Hematopoietic multipotent progenitor cell (in vitro differentiated cells): ENCODE measurements at places on chromosomes 5 and 9. TPM values are rescaled to one million over a fixed set of nuclear protein-coding genes. Genes with fewer than 3 reads are reported as not detected.

The ADAMTS13 gene
- total RNA-seq = 1.6 TPM

The GNA14 gene
- total RNA-seq = under 0.01 TPM

The DND1 gene
- 0.54 TPM for total RNA-seq

The ACOT12 gene
- total RNA-seq = under 0.01 TPM

The TMEM38B gene
- total RNA-seq = 18.3 TPM

The BAG1 gene
- 34.7 TPM for total RNA-seq

The C7 gene
- total RNA-seq = not detected

The FAM163B gene
- under 0.01 TPM for total RNA-seq

DNA sequence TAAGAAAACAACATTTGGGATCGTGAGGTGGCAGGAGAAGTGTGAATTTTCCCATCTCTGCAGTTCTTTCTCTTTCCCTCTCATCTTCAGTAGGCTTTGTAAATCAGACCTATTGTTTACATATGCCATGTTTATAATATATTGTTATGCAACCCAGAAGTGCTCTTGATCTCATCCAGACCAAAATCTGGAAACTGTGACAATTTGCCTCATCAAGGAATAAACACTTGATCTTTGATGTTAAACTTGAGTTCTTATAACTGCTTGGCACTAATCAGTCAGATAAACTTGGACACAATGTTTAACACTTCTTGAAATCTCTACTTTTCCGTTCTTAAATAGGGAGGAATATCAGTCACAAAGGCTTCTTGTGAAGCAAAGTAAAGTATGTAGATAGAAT is 384.7 kb downstream of the DMRT2 start:
- DNase-seq = no peak

GRCh38 chr5:39256477-39257235 is 37.3 kb upstream of the FYB1 start:
- peak; percentile 88 for DNase-seq

GRCh38 chr5:43648499-43649124 is 45.6 kb downstream of the NNT start:
- no peak for DNase-seq

GRCh38 chr5:103119070-103119764 is 721 bp downstream of the GIN1 start:
- DNase-seq = peak; percentile 51

DNA sequence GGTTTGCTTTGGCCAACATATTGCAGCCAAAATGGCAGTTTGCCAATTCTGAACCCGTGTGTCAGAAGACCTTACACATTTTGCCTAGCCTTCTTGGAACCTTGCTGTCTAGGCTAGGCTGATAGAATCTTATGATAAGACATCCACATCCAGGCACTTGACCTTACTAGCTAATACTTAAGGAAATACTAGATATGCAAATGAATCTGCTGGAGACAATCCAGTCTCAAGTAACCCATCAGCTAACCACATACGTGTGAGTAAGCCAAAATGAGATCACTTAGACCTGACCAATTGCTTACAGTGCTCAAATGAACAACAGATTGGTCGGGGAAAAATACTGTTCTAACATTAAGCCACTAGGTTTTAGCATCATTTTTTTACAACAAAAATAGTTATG is 1504.6 kb upstream of the CDH9 start:
- no peak for DNase-seq

DNA sequence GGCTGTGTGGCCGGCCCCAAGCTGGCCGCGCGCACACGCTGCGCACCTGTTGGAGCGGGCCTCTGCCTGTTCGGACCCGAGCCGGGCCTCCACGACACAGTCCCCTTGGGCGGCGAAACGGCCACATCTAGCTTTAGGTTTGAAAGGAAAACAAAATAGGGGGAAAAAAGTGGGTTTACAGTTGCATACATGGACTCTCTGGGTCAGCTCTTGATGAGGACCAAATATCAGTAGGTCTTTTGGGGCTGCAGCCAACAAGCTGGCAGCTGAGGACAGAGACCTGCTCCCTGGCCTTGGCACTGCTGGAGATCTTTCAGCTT is 20.7 kb downstream of the IGIP start:
- no peak for DNase-seq

DNA sequence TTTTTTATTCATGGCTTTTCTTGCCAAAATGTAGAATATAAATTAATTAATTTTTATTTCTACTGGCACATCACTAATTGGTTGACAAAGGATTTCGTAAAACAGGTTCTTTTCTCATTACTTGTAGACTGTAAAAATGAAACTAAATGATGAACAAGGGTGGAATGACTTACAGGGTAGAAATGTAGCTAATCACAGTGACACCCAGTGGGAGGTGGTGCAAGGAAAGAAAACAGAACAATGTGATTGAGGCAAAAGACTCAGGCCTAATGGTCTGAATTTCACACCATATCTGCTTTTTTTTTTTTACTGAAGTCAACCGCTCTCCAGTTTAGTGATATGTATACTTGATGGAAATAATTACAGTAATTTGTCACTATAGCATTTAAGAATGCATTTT is 28.9 kb downstream of the GABRG2 start:
- no peak for DNase-seq

- no peak for DNase-seq
Measured at GRCh38 chr9:37971108-37971459, 67.2 kb upstream of the SLC25A51 start.

- no peak for DNase-seq
Measured at GRCh38 chr5:140319833-140320232, 16.9 kb upstream of the PFDN1 start.

DNA sequence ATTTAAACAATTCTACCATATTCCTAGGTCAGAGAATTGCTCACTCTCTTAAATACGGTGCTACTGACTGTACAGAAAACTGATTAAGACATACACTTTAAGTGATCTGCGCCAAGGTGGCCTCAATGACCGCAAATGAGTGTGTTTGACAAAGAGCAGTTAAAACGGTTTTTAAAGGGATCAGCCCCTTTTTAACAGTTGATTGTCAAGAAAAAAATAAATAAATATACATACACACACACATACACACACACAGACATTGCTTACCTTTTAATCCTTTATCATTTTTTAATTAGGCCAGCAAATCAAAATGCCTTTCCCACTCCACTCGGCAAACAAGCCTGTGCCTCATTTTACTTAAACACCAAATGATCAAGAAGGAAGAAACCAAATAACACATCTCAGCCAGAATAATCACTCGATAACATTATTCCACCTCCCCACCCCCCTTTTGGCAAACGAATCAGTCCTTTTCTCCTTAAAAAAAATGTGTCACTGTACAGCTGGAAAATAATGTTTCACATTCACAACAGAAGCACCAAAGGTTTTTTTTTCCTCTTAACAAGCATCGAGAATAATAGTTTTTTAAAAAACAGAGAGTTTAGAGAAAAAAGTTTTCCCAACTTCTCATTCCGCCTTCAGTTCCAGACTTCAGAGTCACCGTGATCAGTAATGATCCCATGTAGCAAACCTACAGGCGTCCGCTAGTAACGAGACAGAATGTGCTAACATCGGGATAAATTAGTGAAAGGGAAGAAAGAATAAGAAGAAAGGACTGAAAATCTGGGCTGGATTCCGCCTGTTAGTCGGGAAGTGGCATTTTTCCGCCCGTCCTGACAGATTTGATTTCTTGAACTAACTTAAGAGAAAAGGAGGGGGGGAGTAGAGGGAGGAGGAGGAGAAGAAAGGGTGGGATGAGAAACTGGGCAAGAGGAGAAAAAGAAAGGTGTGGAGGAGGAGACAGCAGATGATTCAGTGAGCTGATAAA is at the start of gene ZNF608:
Gene ZNF608, minus strand, starts transcription at position 712 of the 988 bp plus-strand sequence. CDS start 1,650 bp downstream, outside the sequence.
- DNase-seq = peak; percentile 59

GRCh38 chr9:99040251-99040900 is 64.5 kb upstream of the TGFBR1 start:
- no peak for DNase-seq

GRCh38 chr5:546376-546908 is 22.2 kb upstream of the SLC9A3 start:
- DNase-seq = no peak

DNA sequence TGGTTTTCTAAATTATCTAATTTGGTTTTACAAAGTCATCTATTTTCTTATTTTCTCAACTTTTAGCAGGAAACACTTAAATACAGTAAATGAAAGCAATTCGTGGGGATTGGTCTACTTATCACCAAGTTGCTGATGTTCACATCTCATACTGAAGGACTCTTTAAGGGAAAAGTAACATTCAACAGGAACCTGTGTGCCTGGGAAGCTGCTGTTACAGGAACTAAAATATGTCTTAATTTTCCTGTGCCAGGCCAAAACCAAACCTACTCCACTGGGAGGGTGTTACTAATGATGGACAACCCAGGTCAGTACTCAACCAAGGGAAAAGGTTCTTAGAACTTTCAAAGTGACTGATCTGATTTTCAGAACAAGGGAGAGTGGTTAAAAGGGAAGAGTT is 5.3 kb downstream of the ISCA1 start:
- DNase-seq = no peak

DNA sequence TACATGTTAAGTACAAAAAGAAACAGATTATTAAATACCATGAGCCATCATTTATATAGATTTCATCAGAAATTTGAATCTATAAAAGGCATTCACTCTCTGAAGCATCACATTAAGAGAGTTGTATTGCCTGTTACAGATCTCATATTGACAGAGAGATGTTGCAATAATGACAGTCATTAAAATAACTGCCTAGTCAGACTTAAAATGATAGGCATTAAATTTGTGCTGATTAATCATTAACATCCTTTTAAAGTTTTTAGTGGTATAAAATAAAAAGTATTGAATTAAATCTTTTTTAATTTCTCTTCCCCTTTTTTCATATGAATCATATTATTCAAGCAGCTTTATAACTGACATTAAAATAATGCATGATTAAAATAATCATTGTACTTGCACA is 404.9 kb upstream of the FAM174A start:
- no peak for DNase-seq

DNA sequence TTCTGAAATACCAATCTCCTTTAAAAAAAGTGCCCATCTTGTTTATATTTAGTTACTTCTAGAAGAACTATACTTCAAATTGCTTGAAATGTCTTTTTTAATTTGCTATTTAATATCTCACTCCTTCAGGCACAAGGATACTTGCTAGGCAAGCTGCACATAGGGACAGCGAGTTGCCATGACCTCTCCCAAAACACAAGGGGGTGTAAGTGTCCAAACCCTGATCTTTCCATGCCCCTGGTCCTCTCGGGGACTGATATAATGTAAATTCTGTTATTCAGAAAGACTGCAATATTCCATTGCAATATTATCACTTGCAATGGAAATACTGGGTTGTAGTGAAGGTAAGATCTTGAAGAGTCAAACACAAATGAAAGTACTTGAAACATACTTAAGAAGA is 480.4 kb downstream of the CETN3 start:
- no peak for DNase-seq

GRCh38 chr9:119117409-119117808 is 251.8 kb downstream of the BRINP1 start:
- DNase-seq = no peak

GRCh38 chr5:83947763-83948162 is 227.1 kb upstream of the HAPLN1 start:
- no peak for DNase-seq

GRCh38 chr9:83451308-83451707 is 86.9 kb downstream of the FRMD3 start:
- DNase-seq = no peak

DNA sequence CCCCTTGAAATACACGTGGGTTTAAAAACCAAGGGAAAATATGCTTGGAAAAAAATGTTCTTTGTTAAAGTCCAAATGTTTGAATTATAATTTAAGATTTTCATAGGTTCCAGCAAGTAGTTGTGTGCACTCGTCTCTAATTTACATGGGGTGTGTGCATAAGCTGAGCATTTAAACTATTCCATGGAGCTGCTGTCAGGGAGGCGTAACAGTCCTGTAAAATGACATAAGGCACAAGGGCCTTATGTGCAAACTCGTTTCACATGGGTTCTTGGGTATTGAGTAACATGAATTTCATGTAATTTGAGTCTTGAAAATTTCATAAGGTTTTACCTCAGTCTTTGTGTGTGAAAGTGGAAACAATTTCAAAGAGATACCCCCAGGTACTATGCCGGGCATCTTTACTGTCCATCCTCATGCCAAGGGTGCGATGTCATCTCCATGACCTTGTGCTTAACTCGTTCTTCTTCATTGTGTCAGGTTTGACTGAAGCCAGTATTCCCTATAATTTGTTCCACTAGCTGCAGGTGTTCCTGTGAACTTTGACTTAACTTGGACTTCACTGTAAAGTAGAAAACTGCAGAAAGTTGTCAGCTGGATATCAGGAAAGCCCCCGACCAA is 359.3 kb downstream of the SH3GL2 start:
- DNase-seq = no peak

GRCh38 chr9:74942801-74943200 is 9.9 kb downstream of the C9orf40 start:
- DNase-seq = peak; percentile 26

- DNase-seq = peak; percentile 70
Measured at GRCh38 chr5:153742060-153742459, 251.6 kb downstream of the GRIA1 start.

- no peak for DNase-seq
Measured at GRCh38 chr9:134211811-134212485, 47.6 kb upstream of the RNU6ATAC start.

- no peak for DNase-seq
Measured at GRCh38 chr9:118271936-118272335, 567.7 kb downstream of the TLR4 start.

DNA sequence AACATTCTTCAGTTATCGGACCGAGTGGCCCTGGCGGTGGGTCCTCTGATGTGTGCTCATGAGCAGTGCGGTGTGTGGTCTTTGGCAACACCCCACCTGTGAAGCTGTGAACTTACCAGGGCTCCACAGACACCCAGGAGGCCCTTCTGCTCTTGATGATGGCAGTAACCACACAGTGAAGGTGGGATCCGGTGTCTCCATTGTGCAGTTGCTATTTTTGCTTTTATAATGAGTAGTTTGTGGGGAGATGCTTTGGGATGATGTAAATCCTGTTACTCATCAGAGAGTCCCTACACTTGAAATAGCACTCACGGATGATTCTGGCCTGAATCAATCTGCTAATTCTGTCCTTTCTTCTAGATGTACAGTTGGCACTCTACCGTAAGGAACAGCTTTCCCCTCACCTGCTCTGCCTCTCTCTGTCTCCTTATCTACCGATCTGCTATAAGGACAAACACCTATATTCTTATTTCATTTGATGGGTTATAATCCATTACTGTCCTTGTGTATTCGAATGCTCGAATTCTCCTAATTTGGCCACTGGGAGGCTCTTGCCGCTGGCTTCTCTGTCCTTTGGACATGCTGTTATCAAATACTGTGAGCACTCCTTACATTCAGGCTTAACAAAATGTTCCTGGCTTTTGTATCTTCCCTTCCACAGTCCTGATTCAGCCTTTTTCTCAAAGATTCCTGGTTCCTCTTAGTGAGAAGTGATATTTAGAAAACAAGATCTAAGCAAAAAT is 20.2 kb downstream of the ATPSCKMT start:
- no peak for DNase-seq

DNA sequence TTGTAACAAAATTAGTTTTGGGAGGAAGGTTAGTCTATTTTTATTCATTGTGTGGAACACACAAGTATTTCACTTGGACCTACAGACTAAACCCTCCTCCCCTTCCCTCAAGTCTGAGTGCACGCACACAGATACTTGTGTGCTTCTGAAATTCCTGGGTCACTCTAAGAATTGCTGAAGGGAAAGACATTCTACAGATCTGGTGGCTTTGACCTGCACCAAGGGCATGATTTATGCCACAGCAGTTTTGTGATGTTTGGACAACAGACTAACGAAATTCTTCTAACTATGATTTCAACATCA is 150.5 kb downstream of the ARL15 start:
- DNase-seq = no peak
